ENCODE measurements at places on chromosomes 2 and 18.

DNA sequence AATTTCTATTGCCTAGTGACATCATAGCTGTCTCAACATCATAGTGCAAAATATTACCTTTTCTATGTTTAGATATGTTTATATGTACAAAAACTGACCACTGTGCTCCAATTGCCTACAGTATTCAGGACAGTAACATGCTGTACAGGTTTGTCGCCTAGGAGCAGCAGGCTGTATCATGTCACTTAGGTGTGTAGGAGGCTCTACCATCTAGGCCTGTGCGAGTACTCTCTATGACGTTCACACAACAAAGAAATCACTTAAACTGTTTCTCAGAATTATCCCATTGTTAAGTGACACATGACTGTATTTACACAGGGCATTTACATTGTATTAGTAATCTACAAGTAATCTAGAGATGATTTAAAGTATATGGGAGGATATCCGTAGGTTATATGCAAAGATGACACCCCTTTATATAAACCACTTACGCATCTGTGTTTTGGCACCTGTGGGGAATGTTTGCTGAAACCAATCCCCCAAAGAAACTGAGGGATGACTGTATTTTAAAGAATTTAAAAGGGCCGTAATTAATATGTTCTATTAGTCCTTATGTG is 24.7 kb downstream of the IL1R2 start:
- no peak for DNase-seq

GRCh38 chr2:75099521-75099922 is 99.8 kb downstream of the TACR1 start:
- DNase-seq, result no peak

- no peak for DNase-seq
Observed at GRCh38 chr2:193253014-193253530, 1058.3 kb upstream of the TMEFF2 start.

DNA sequence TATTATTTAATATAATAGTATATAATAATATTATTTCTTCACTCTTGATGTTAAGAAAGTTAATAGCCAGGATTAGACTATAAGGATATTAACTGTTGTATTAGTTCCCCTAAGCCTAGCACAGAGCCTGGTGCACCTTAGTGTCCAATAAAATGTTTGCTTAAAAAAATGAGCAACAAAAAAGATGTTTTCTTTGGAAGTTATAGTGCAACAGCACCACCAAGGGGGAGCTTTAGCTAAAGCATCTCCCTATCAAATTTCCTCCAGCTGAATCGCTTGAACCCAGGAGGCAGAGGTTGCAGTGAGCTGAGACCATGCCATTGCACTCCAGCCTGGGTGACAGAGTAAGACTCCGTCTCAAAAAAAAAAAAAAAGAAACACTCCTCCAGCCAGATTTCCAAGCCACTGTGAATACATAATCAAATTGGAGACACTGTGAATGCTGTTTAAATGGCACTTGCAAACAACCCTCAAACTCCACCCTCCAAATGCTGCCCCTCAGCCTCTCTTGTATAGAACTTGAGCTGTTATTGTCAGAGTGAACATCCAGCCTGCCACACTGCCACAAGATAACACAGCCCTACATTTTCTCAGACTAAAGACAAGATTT is 221.9 kb downstream of the DYM start:
- no peak for DNase-seq
